ENCODE measurements at places on chromosomes 4 and X. TPM values are rescaled to one million over a fixed set of nuclear protein-coding genes. Genes with fewer than 3 reads are reported as not detected.
A peak's percentile ranks its signal among the peaks of the same experiment; 100 is the strongest.

DNA sequence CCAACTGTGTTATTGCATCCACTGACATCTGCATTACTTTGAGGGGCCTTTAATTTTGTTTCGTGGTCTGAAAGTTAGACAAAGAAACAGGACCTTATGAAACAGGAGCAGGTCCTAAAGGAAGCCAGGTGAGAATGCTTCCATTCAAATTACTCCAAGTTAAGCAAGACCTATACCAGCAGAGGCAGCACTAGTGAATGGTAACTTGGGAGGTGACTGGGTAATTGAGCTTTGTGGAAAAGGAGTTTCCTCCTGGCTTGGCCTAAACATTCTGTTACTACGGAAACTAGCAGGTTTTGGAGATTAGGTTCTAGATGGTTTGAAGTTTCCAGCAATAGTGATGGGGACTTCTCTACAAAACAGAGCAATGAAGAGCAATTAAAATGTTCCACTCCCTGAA is 173.5 kb downstream of the NKX6-1 start:
- DNase-seq: no peak

KIF4A gene
- 58.6 TPM for total RNA-seq

GUCY1B1 gene
- total RNA-seq: 2.0 TPM

PASD1 gene
- not detected for total RNA-seq

GRCh38 chrX:124462931-124463330 is 116.6 kb downstream of the SH2D1A start:
- DNase-seq: no peak

APLN gene
- total RNA-seq: 0.98 TPM

DNA sequence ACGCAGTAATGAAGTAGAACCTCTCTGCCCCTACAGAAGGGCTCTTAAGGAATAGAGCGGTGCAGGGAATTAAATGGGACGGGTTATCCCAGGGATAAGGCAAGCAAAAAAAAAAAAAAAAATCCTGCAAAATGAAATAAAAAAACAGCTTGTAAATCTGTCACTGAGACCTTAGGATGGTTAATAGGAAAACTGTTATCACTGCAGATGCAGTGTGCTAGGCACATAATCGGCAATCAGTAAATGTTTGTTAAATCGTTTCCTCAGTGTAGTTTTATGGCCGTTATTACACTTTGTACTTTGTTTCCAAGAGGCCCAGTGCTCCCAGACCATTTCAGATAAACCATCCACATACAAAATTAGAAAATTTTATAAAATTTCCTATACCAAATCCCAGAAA is 1.0 kb downstream of the HNRNPH2 start:
- DNase-seq: no peak

GRCh38 chr4:40301603-40302002 is 33.5 kb upstream of the CHRNA9 start:
- DNase-seq: no peak

DNA sequence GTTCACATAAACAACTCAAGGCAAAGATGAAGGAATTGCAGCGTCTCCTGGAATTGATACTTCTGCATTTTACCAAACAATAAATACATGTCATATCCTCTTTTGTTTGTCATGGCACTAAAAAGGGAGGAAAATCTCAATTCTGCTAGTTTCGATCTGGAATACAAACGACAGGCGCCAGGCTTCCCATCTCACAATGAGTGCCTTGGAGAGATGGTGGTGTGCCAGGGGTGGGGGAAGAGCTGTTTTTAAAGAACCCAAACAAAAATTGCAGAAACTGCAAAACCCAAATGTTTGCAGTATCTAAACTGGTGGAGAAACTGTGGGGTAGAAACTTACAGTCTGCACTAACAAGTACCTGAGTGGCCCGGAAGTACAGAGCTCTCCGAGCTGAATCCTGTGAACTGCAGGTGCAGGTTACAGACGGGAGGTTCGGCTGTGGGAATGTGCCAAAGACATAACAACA is 53.0 kb upstream of the KLF3 start:
- DNase-seq: no peak

DNA sequence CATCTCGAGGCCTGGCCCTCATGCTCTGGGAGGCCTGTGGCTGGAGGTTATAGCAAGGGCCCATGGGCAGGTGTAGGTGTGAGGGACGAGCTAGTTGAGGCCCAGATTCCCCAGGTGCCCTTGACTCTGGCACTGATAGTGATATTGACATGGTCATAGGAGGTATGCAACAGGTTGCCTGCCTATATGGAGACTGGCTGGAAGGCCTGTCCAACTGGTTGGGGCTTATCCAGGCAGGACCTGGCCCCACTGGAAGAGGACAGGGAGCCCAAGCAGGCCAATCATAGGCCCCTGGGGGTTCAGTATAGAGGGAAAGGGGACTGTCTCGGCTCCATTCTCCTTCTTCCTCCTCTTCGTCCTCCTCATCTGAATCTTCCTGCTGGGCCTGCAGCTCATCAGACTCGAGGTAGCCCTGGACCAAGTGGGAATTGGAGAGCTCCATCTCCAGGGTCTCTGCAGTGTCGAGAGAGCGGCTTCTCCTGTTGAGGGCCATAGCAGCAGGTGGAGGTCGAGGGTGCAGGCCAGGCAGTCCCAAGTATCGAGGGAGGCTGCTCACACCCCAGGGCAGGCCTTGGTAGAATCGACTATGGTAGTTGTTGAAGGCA is 15.3 kb downstream of the AMER1 start:
- no peak for DNase-seq

DNA sequence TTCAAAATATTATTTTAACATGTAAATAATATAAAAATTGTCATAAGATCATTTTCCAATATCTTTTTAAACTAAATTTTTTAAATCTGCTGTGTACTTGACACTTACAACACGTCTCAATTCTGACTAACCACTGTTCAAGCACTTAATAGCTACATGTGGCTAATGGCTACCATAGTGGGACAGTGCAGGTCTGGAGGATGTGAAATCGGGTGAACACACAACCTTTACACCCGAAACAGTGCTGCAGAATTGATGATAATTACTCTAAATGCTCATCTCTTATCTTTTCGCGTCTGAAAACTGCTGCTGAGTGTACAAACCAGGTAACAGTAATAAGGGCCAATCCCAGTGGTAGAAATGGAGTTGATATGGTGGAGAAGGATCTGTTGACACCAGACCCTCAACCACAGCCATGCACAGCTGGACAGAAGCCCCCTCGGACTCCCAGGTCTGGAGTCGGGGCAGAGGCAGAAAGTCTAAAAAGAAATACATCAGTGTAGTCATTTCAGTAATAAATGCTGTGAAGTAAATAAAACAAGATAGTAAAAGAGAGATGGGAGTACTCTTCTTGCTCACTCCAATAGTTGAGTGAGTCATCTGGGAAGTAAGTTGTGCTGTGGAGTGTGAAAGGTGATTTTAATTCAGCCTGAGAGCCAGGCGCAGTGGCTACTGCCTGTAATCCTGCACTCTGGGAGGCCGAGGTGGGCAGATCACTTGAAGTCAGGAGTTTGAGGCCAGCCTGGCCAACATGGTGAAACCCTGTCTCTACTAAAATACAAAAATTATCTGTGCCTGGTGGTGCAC is 150.0 kb downstream of the CBR4 start:
- DNase-seq: peak; percentile 70

DNA sequence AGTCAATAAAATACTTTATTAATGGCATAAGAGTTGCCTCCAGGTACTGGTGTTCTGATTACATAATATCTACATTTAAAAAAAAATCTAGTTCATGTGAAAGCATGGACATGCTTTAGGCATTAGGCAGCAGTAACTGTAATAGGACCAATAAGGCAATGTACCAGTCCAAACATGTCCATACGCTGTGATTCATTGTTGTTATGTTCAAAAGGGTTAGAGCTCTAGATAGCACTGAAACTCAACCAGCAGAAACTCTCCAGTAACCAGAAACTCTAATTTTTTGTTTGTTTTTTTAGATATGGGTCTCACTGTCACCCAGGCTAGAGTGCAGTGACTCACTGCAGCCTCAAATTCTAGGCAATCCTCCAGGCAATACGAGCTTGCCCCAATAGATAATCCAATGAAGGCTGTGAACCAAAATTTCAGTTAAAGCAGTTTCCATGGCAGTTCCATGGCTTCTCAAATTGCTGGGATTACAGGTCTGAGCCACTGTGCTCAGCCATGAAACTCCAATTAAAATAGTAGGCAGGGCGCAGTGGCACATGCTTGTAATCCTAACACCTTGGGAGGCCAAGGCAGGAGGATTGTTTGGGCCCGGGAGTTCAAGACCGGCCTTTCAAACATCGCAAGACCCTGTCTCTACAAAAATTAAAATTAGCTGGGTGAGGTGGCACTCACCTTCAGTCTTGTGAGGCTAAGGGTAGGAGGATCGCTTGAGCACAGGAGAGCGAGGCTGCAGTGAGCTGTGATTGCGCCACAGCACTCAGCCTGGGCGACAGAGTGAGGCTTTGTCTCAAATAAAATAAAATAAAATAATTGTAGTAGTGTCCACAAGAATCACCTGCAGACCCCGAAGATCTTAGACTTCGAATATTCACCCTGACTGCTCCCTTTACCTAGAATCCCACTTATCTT is 36.3 kb downstream of the MGARP start:
- DNase-seq: peak; percentile 93

- DNase-seq: no peak
These were observed 868 bp downstream of the DACH2 start for GRCh38 chrX:86149119-86149518.

DNA sequence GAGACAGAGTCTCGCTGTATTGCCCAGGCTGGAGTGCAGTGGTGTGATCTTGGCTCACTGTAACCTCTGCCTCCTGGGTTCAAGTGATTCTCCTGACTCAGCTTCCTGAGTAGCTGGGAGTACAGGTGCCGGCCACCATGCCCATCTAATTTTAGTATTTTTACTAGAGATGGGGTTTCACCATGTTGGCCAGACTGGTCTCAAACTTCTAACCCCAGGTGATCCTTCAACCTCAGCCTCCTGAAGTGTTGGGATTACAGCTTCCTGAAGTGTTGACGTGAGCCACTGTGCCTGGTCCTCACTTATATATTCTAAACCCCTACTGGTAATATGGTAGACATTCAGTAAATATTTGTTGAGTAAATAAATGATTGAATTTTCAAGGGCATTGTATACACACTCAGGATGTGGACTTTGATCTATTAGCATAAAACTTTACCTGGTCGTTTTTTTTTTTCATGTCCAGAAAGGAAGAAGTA is 33.0 kb downstream of the MTHFD2L start:
- DNase-seq: no peak

DNA sequence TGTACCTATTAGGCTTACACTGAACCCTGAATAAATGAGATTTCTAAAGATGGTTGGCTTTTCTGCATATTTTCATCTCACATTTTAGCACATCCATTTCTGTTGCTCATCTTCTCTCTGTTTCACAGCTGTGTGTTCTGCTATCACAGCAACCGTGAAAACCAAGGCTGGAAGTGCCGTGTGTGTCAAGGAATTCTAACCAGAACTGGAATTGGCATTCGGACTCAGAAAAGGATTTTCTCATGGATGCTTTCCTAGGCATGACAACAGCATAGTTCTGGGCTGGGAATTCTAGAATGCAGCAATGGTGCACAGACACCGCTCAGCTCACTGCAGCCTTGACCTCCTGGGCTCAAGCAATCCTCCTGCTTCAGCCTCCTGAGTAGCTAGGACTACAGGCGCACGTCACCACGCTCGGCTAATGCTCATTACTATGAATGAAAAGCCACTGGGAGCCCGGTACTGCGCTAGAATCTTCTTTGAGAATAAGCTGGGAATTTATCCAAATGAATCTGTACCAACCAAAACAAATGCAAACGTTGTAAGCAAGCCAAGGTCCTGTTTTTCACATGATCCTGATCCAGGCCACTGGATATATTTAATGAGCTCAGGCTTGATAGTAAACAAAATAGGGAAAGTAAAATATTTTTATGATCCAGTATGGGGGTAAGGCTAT is 105.2 kb downstream of the RBM47 start:
- peak; percentile 26 for DNase-seq

PAGE3 gene
- total RNA-seq: not detected

Measured in RPMI7951 (cell line).